T follicular helper cell (primary cell): ENCODE measurements at places on chromosomes 1 and 21.

DNA sequence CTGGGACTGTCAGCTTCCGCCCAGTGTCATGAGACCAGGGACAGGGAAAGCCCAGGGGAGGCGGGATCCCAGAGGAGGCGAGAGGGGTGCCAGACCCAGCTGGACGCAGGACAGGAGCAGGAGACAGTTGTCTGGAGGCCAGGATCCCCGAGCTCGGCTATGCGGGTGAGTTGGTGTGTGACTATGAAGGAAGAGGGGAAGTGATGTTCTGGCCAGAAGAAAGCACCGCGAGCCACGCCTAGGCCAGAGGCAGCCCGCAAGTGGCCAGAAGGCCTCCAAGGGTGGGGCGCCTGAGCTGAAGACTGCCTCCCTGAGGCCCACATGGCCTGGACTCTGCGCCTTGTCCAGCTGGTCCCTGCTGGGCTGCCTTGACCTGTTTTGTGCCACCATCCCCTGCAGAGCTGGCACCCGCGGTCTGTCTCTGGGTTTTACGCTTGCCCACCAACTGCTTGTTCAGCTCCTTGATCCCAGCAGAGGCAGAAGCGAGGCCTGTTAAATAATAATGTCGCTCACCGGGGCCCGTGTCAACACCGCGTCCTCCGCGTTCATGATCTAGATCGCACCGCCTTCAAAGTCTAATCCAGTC, 85.2 kb upstream of the ACTL8 start:
- no peak for DNase-seq

GRCh38 chr1:171570295-171570694, 51.7 kb upstream of the MYOCOS start:
- DNase-seq, result no peak

DNA sequence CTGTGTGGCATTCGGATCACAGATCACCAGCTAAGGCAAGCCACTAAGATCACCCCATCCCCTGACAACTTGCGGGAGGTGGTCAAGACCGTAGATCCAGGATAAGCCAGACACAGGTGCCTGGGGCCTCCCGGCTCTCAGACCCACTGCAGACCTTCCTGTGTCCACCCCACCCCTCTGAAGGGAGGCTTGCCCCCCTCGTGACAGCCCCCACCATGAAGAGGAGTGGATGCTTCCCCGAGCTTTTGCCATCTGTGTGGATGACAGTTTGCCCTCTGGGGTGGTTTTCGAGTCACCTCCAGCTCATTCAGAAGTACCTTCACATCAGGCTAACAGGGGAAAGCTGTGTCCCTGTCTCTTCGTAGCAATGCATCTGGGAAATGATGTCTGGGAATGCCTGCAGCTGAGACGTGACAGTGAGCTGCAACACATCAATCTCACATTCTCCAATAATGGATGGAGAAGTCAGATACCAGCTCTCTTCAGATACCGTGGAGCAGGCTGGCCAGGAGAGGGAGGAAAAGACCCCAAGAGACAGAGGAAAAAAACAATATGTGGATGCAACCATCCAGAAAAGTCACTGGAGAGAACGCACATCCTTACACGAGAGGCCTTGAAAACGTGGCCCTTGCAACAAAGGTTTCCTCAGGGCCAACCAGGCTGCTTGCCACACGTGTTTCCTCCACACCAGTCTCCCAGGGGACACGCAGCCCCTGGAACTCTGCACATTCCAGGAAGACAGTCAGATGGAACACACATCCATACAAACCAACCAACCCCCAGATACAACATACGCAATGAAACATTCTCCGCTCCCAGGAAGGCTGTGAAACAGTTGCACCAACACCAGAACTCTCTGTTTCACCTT, 20.4 kb upstream of the FHAD1 start:
- DNase-seq, result no peak

GRCh38 chr1:64038965-64039364, 164.5 kb upstream of the UBE2U start:
- no peak for DNase-seq

DNA sequence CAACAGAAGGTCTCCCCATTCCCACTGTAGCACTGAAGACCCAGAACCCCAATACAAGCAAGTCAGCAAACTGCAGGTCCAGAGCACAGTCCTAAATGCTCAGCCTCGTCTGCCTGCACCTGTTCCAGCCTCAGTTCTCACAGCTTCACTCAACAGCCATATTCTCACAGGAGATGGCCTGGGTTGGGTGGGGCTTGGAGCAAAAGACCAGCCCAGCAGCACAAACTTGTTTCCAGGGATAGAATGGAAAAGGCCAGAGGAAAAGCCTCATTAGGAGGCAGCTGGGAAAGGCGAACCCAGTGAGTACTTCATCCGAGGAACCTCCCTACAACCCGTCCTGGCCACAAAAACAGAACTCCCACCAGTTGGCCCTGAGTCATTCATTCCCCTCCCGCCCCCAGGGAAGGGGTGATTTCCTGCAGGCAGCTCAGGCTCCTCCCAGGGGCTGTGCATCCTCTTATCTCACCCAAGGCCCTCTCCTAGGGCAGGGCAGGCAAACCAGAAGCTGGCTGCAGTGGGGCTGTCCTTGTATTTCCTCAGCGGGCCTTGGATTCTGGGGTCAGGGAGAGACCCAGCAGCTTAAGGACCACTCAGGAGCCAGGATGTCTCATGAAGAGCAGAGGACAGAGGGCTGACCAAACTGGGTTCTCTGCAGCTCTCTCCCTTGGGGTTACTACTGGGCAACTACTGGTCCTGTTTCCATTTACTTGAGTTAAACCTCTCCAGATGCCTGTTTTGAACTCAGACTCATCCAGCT, 7.4 kb upstream of the MPL start:
- DNase-seq, result no peak

GRCh38 chr1:54111624-54112023, 41.2 kb downstream of the CDCP2 start:
- no peak for DNase-seq

GRCh38 chr1:53340660-53341520, 13.0 kb upstream of the LRP8 start:
- DNase-seq, result no peak

- DNase-seq, result no peak
These were observed 37.5 kb downstream of the AGO3 start for GRCh38 chr1:35968396-35968795.

DNA sequence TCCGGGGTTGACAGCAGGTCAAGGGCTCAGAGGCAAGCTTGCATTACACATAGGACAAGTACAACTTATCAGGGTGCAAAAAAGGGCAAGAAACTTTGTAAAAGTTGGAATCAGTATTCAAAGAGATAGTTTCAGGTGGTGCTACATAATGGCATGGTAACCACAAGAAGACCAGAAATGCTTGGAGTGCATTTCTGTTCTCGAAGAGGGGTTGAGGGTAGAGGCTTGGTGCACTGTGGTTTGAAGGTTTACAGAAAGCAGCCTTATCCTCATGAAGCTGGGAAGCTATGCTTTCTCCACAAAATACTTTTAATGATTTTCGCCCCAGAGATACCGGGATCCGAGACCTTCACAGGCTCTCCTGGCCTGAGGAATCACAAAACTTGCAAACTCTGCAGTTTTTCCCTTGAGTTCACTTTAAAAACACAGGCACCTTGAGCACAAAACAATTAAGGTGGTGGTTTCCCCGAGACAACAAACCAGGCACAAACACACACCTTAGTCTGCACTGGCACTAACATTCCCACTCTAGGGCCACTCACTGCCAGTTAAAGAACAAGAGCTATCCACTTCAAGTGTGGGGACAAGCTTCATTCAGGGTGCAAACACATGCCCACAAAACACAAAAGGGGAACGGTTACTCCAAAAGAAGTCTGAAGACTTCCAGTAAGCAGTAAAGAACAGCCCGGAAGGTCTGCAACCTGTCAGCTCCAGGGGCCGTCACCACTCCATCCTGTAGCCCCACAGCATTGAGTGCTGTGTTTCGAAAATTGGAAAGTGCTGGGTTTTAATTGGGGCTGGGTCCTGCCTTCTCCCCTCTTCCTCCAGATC, 29.8 kb upstream of the NFIA start:
- DNase-seq, result no peak

DNA sequence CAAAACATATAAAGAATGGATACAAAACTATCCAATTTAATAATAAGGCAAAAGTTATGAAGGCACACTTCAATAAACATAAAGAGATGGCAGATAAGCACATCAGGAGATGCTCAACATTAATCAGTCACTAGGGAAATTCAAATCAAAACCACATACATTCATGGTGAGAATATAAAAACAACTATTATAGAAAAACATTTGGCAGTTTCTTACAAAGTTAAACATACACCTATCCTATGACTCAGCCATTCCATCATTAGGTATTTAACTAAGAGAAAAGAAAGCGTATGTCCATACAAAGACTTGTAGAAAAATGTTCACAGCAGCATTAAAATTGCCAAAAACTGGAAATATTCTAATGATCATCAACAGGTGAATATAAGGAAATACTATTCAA, 44.3 kb downstream of the KIFAP3 start:
- no peak for DNase-seq

- no peak for DNase-seq
These were observed 292.0 kb upstream of the PLXNA2 start for GRCh38 chr1:208536212-208536611.

- DNase-seq, result no peak
These were observed 107.1 kb downstream of the SPSB1 start for GRCh38 chr1:9399510-9400424.

DNA sequence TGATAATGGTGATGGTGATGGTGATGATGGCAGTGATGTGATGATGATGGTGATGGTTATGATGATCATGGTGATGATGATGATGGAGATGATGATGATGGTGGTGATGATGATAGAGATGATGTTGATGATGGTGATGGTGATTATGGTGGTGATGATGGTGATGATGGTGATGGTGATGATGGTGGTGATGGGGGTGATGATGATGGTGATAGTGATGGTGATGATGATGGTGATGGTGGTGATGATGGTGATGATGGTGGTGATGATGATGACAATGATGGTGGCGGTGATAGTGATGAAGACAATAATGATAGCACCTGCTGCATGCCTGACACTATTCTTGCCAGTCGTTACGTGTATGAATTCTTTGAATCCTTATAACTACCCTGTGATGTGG, 317.9 kb upstream of the AJAP1 start:
- DNase-seq, result no peak

DNA sequence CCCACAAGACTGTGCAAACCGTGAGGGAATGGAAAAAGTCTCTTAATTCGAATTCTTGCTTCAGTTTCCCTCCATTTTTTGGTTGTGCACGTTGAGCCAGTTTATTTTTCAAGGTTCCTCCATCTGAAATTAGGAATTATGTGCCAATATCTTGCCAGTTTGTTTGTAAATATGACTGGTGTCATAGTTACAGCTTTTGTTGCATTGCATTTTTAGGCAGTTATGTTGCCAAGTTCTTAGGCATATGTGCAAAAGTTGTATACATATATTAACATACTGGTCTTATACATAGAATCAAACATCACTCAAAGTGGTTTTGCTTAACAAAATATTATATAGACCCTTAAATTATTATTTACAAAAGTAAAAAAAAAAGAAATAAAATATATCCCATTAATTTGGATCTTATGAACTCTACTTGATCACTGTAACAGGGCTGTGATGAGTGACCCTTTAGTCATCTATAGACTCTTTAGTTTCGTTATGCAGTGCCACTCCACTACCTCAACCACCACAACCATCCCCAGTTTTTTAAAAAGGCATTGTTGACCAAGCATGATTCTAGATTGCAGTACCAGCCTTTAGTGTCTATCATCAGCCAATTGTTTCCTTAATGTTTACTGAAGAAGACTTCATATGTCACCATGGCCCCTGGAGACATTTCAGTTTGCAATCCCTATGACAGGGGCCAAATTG, 20.9 kb upstream of the DYNLT5 start:
- no peak for DNase-seq

GRCh38 chr1:168187177-168187576, 8.4 kb downstream of the TIPRL start:
- DNase-seq, result no peak

- no peak for DNase-seq
These were observed 32.1 kb upstream of the APOBEC4 start for GRCh38 chr1:183685112-183685713.
